ENCODE measurements at places on chromosomes 16 and 17.

DNA sequence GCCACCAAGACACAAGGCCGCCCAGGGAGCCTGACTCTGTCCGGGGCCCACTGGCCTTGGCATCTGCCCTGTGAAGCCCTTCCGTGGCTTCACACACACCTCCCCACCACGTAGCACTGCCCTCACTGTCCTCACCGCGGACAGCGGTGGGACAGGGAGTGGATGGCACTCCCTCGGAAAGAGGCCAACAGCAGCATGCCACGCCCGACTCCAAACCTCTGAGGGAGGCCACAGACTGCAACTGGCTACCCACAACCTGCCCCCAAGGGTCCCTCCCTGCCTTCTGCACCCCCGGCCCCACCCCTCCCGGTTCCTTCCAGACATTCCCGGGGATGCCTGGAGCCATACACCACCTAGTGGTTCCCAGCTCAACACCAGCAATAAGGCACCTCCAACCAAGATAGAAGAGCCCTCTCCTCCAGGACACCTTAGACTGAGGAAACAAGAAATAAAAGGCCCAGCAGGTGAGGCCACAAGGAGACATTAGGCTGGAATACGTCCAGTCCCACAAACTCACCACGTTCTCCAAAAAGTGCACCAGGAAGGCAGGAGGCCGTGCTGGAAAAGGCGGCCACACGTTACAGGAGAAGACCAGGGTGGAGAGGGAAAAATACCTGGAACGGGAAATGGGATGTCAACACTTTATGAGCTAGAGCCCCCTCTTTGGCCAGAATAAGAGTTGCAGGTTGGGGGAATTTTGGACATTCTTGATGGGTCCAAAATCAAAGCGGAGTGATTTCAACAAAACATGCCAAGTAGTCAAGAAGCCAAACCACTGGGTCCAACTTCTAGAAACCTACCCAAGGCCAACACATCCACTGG lies 310.0 kb downstream of the SOX9 start:
- DNase-seq, result no peak

DNA sequence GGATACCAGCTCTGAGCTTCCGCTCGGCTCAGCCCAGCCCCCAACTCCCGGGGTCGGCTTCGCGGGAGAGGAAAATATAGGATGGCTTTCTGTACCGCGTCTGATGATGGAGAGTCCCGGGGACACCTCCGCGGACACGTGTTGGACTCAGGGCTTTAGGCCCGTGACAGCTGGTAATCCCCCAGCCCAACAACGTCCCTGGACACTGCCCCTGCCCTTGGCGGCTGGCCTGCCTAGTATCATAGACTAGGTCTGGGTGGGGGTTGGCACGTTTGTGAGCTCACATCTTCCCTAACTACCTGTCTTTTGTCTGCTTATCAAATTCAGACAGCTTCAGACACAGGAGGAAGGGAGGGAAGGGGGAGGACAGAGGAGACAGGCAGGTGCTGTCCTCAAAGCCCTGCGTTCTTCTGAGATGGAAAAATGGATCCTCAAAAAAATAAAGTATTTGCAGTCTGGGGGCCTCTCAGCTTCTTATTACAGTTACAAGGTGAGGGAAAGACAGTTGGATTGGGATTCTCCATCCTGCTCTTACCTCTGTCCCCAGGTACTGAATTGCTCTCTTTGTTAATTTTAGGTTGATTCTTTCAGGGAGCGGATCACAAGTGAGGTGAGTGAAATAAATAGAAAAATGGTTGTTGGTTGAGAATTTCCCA lies 698 bp downstream of the PSME3 start:
- no peak for DNase-seq

DNA sequence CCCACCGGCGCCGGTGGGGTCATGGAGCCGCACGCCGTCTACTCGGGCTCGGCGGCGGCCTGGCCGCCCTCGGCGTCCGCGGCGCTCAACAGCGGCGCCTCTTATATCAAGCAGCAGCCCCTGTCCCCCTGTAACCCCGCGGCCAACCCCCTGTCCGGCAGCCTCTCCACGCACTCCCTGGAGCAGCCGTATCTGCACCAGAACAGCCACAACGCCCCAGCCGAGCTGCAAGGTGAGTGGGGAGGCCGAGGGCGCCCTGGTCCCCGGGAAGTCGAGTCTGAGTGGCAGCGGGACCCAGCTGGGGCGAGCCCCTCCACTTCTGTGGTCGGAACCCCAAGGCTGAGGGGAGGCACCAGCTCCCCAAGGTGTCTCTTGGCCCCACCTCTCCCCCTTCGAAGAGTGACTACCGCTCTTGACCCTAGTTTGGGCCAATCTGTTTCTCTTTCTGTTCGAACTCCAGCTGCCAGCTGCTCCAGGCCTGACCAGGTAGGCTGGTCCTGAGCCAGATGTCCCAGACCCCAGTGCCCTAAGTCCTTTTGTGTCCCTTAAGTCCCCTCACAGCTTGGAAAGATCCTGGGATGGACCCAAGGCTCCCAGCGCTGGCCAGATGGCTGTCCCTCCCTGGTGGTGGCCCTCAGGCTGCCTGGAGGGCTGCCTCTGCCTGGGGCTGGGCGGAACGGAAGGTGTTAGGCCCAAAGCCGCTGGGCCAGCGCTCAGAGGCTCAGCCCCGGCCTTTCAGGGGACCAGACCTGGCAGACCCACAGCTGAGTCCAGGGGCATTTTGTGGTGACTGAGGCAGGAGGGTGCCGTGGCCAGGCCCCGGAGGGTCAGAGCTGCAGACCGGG lies 1.2 kb downstream of the FOXF1 start:
- no peak for DNase-seq

DNA sequence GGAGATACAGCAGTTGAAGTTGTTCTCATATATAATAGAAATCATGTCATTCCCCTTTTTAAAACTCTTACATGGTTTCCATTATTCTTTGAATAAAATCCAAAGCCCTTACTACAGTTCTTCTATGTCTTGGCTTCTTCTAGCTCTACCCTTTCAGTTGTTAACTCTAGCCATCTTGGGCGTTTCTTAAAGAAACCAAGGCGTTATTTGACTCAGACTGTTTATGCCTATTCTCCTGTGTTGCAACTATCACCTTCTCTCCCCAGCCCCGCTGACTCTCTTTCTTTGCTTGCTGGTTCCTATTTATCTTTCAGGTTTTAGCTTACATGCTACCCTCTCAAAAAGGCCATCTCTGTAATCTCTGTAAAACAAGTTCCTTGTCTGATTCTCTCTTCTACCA lies 32.7 kb downstream of the NFATC3 start:
- no peak for DNase-seq

- no peak for DNase-seq
Measured at GRCh38 chr16:21645261-21645721, 7.1 kb downstream of the IGSF6 start.

DNA sequence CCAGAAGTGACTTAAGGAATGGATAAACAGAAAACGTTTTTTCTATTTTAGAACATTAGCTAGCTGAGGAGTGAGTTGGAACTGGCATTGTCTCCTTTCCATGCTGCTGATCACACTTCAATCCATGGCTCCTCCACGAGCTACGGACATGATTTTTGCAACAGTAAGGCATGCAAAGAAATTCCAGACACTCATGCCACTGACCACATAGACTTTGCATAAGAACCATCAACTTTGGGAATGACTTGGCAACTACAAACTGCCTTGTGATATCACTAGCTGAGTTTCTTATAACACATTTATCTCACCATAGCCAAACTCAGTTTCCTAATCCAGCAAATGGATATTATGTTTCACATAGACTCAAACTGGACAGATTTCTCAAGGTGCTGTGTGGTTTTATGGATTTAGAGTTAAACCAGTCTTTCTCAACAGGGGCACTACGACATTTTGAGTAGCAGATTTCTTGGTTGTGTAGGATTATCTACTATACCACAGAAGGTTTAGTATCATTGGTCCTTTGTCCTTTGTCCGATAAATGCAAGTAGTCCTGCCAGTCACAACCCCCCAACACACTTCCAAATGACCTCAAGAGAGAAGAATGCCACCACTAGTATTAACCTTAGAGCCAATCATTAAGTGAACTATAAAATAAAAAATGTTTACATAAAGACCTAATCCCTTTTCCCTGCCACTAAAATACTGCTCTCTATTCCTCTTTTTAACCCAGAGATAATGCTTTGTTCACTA lies 48.3 kb upstream of the C17orf78 start:
- no peak for DNase-seq

DNA sequence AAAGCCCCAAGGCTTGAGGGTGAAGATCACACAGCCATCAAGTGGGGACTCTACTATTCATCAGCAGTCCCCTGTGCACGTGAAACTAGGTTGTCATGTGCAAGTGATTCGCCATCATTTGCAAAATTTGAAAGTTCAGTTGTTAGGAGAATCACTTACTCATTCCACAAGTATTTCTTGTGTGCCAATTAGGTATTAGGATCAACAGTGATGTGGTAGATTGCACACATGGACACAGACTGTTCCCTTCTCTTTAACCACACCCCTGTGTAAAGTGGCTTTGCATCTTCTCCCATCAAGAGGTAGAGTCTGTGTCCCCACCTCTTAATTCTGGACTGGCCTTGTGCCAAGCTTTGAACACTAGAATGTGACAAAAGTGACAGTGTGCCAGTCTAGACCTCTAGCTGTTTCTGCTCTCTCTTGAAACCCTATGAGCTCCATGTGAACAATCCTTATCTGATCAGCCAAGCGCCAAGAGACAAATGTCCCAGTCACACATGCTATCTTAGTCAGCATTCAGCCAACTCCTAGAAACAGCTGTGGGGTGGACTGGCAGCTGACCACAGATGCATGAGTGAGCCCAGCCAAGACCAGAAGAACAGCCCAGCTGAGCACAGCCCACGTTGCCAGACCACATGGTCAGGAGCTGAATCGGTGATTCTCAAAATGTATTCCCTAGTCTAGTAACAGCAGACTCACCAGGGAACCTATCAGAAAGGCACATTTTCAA lies 31.5 kb upstream of the SHISA9 start:
- DNase-seq, result no peak

Data from stimulated activated CD4-positive, alpha-beta T cell treated with anti-CD3 and anti-CD28 coated beads, Interleukin-1b, Interleukin-23, amount 100 ng/mL, for 4 hours (primary cell).